ENCODE measurements at places on chromosomes 11 and 22.

GRCh38 chr11:106161775-106162634, 84.5 kb downstream of the AASDHPPT start:
- no peak for DNase-seq

GRCh38 chr22:38886333-38886732, 14.3 kb upstream of the CBX6 start:
- DNase-seq = no peak

GRCh38 chr22:44001521-44001920, 22.6 kb upstream of the PARVB start:
- no peak for DNase-seq

DNA sequence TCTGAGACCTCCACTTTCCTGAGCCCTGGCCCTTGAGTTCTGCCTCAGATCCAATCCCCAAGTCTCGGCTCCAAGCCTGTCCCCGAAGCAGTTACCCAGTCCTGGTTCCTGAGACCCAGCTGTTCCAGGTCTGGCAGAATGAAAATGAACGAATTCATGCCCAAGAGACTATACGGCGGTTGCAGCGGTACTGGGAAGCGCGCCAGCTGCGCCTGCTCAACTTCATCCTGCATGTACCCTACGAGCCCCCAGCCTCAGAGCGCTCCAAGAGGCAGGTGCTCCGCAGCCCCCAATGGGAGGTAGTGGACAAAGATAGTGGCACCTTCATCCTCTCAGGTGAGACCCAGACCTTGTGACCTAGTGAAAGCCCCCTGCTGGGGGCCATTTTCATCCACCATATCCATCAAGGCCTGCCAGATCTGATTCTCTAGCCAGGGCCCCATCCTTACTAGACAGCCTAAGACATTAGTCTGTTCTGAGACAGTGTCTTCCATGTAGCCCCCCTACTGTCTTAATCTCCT, 42.7 kb downstream of the DNHD1 start:
- DNase-seq = no peak

- DNase-seq = no peak
These were observed 88.8 kb upstream of the THY1 start for GRCh38 chr11:119511614-119512306.

DNA sequence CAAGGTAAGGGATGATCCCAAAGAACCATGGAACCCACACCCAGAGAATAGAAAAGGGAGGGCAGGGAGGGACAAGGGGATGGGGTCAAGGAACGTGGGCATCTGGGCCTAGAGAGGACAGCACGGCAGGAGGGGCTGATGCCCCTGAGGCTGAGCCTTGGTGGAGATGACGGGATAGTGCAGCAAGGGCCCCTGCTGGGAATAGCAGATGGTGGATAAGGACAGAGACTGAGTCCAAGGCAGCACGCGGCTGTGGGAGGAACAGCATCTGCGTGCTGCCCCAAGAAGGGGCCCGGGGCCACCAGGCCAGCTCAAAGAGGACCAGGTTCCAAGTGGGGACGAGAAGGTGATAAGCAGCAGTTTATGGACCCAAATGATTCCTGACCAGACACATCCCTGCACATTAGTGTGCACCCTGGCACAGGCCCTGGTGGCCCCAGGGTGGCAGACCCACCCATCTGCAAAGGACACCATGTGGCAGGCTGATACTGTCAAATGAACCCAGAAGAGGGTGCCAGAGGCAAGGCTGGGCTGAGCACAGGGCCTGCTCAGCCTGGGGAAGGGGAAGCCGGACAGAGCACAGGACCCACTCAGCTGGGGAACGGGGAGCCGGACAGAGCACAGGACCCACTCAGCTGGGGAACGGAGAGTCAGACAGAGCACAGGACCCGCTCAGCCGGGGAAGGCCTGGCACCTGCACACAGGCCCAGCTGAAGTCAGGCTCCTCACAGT, 12.8 kb upstream of the TESMIN start:
- no peak for DNase-seq

DNA sequence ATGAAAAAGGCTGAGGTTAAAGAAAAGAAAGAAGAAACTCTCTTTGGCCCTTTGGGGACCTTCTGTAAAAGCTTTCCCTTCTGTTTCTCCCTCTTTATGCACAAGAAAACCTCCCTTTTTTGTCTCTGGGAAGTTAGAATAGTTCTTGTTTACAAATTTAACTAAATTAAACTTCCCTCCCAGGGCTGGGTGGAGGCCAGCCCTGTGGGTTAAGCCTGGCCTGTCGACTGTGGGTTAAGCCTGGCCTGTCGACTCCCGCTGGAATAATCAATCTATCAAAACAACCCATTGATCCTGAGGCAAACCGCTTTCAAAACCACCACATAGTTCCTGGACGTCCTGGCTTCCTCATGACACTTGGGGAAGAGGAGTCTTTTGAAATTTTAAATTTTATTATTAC, 1.2 kb upstream of the DRG1 start:
- DNase-seq = no peak

GRCh38 chr22:25666308-25666707, 75.7 kb upstream of the MYO18B start:
- DNase-seq = no peak

DNA sequence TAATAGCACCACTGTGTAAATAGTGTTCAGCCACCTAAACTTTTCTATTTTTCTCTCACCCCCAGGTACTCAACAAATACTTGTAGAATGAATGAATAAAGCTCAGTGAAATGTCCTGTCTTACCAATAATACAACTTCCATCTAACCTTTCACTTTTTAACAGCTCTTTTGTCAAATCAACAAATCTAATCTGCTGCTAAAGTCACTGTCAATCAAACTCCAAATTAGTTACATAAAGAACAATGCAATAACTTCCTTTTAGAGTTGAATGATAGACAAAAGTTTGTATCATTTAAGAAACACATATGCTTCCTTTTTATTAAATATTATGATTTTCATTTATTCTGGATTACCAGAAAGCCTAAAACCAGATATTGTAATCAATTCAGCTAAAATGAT, 34.7 kb upstream of the C11orf58 start:
- no peak for DNase-seq

GRCh38 chr11:32006799-32007388, 84.0 kb upstream of the RCN1 start:
- DNase-seq = no peak

DNA sequence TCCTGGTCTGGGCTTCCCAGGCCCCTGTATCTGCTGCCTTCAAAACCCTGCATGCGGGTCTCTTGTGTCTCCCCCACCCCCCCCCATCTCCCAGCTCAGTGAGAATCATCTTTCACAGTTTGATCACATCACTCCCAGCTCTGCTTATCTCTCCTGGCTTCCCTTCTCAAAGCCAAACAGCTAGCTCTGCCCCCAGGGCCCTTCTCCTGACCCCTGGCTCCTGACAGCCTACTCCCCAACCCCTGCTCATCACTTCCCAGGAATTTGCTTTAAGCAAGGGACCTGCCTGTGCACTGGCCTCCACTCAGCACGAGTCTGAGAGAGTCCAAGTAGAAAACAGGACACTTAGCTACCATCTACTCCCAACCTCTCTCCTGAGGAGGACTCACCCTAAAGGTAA, 342.7 kb downstream of the TENM4 start:
- DNase-seq = no peak

DNA sequence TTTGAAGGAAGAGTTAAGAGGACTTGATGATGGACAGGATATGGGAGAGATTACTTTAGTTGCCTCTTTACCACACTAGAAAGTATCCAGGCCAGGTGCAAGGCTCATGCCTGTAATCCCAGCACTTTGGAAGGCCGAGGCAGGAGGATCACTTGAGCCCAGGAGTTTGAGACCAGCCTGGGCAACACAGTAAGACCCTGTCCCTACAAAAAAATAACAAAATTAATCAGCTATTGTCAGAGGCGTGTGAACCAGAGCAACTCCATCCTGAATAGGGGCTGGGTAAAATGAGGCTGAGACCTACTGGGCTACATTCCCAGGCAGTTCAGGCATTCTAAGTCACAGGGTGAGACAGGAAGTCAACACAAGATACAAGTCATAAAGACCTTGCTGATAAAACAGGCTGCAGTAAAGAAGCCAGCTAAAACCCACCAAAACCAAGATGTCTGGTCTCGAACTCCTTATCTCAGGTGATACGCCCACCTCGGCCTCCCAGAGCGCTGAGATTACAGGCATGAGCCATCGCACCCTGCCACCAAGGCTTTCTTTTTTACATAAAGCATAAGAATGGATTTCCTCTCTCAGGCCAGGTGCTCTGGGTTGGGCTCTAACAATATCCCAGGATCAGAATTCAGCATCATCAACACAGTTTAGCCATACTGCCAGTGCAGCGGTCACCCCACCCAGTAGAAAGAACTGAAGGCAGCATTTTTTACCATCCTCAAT, 17.8 kb downstream of the PI4KA start:
- DNase-seq = no peak
